ENCODE measurements at places on chromosomes 11 and 22.

- DNase-seq, result no peak
Observed at GRCh38 chr11:24253237-24253760, 243.6 kb upstream of the LUZP2 start.

DNA sequence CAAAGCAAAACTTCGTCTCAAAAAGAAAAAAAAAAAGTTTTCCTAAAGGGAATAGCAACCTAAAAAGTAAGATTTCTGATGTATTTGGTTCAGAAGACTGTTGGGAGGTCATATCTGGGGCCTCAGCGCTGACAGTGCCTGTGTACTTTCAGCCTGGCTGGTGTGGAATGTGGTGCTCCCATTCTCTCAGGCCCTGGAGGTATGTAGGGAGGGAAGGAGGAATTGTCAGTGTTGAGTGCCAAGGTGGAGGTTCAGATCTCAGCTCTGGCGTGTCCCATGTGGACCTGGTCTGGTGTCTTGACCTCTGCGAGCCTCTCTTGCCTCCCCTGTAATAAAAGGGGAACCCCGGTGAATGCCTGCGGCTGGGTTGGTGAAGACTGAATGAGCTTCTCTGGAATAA, 22.4 kb downstream of the PRR5 start:
- no peak for DNase-seq

- no peak for DNase-seq
Observed at GRCh38 chr11:105790840-105791239, 181.0 kb downstream of the GRIA4 start.

DNA sequence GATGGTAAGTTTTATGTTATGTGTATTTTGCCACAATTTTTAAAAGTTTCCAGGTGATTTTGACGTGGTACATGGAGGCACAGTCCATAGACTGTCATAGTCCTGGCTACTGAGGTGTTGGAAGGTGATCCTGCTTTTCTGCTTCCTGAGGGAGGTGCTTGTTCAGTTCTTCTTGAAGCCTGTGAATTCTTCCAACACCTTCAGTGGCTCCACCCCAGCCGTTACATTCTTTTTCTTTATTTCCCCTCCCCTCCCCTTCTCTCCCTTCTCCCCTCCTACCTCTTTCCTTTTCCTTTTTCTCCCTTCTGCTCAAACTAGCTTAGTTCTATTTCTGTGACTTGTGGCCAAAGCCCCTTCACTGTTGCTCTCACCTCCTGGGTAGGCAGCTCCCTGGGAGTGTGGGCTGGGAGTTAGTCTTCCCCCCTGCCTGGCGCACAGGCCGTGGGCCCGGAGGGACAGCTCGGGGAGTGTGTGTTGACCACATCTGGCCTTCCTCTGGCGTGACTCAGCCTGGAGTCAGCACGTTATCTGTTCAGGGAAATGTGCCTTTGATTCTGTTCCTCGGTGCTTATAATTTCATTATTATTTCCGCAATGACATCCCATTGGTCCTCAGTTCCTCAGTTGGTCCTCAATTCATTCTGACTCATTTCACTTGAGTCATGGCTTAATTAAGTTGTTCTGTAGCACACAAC, 566.2 kb downstream of the TBC1D22A start:
- DNase-seq, result no peak

GRCh38 chr11:73393479-73394415, 17.5 kb downstream of the RELT start:
- peak; percentile 50 for DNase-seq

- no peak for DNase-seq
Observed at GRCh38 chr22:24510637-24511625, 15.8 kb downstream of the UPB1 start.

Measured in central memory CD4-positive, alpha-beta T cell (primary cell).